ENCODE measurements at places on chromosomes 4 and X. TPM values are rescaled to one million over a fixed set of nuclear protein-coding genes. Genes with fewer than 3 reads are reported as not detected.

The PNMA6F gene
- not detected for total RNA-seq

The TMEM156 gene
- total RNA-seq: 43.3 TPM

The SLIT2 gene
- not detected for total RNA-seq

The MID1 gene
- total RNA-seq: 0.07 TPM

The FDCSP gene
- total RNA-seq: not detected

The ADGRL3 gene
- total RNA-seq: not detected

The CLDN24 gene
- total RNA-seq: not detected

The CNKSR2 gene
- total RNA-seq: 6.5 TPM

The TLR1 gene
- total RNA-seq: 23.3 TPM

The REELD1 gene
- 0.12 TPM for total RNA-seq

The RBMXL3 gene
- not detected for total RNA-seq

The CFAP99 gene
- total RNA-seq: not detected

All from T-helper 1 cell treated with Interleukin-12 subunit alpha and Interleukin-12 subunit beta and Interleukin-4 antibody, amounts not matched to agents 30 ng/mL and 1 ng/mL, for 36 hours (primary cell).